ENCODE measurements at places on chromosomes 3 and 15. TPM values are rescaled to one million over a fixed set of nuclear protein-coding genes. Genes with fewer than 3 reads are reported as not detected.

- no peaks in the 10 kb centered on the region for H3K36me3 ChIP-seq
- no peaks in the 10 kb centered on the region for H3K27me3 ChIP-seq
- H3K4me1 ChIP-seq: no peaks in the 10 kb centered on the region
Observed at GRCh38 chr3:70800951-70801350, 488.5 kb upstream of the MDFIC2 start.

- H3K4me1 ChIP-seq: peaks cover 7% of the 10 kb centered on the region
- no peak for DNase-seq
- no peak overlapping the region for H3K27ac ChIP-seq
- H3K36me3 ChIP-seq: peaks cover 2% of the 10 kb centered on the region
- H3K4me3 ChIP-seq: no peak overlapping the region
Observed at GRCh38 chr15:94749811-94750617, 518.7 kb downstream of the MCTP2 start.

DNA sequence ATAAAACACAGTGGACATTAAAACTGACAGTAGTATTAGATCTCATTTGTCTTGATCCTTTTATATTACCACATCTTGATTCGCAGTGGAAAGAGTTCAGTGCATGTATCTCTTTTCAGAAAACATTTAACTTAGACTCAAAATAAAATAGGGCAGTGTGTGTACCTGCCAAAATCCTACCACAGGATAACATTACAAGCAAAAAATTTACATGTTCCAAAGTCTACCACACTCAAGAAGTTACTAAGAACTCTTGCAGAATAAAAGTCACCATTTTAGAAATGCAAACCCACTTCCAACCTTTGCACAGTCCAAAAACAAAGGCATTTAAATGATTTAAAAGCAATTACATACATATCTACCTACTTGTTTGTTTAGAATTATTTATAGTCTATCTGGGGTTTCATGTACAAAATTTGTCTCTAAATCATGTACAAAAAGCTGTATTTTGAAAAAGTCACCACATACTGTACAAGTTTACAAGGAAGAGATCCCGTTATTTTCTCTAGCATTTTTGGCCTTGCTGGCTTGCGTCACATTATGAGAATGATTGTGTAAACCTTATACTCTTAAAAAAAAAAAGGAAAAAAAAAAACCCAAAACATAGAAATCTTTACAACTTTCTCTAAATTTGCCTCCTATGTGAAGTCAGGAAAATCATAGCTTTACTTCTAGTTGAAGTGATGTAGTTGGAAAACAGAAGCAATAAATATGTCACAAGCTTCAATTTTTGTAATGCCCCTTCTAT is 153.8 kb downstream of the ADAM10 start:
- H3K36me3 ChIP-seq: no peaks in the 10 kb centered on the region
- no peak for DNase-seq
- H3K27ac ChIP-seq: no peak overlapping the region

DNA sequence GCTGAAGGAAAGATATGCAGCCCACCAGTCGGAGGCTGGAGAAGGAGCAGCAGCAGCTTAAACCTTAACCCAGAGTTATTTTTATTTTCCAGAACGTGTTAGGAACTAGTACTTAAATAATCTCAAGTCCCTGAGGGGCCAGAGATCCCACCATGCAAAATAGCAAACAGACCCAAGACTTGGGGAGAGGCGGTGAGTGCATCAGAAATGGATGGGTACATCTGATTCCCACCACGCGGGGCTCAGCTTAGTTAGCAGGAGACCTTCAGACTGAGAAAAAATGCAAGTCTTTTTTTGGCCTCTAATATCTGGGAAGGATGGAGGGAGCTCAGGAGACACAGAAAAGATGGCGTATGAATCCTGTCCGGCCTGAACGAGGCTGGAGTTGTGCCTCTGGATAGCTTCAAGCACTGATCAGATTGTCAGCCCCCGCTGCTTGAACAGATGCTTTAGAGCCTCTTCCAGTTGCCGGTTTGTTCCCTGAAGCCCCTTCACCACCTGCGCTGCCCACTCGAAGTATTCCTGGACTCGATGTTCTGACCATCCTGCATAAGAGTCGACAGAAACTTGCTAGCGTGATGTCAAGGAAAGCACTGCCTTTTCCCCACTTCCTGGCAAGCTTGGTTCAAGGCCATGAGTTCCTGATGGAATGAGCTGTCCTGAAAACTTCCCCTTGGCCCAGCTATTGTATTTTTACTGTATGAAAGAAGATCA is 1.3 kb downstream of the HDDC3 start:
- peaks cover 10% of the 10 kb centered on the region for H3K27me3 ChIP-seq
- no peak overlapping the region for H3K4me3 ChIP-seq
- no peak for DNase-seq
- peaks cover 19% of the 10 kb centered on the region for H3K4me1 ChIP-seq
- H3K27ac ChIP-seq: no peak overlapping the region
- H3K36me3 ChIP-seq: no peaks in the 10 kb centered on the region

GRCh38 chr3:132311841-132312240 is 5.4 kb upstream of the ACP3 start:
- DNase-seq: peak; percentile 24
- no peaks in the 10 kb centered on the region for H3K36me3 ChIP-seq
- H3K27ac ChIP-seq: no peak overlapping the region
- H3K27me3 ChIP-seq: no peaks in the 10 kb centered on the region
- no peak overlapping the region for H3K4me3 ChIP-seq
- H3K4me1 ChIP-seq: no peaks in the 10 kb centered on the region

Gene CPLX3
- polyA plus RNA-seq: not detected

- H3K27ac ChIP-seq: no peak overlapping the region
- H3K36me3 ChIP-seq: no peaks in the 10 kb centered on the region
- H3K27me3 ChIP-seq: no peaks in the 10 kb centered on the region
- no peak overlapping the region for H3K4me3 ChIP-seq
- no peak for DNase-seq
- no peaks in the 10 kb centered on the region for H3K4me1 ChIP-seq
Observed at GRCh38 chr3:171606151-171606751, 146.0 kb upstream of the TNIK start.

- H3K36me3 ChIP-seq: no peaks in the 10 kb centered on the region
- H3K27me3 ChIP-seq: no peaks in the 10 kb centered on the region
- no peak overlapping the region for H3K4me3 ChIP-seq
- no peak overlapping the region for H3K27ac ChIP-seq
Observed at GRCh38 chr3:159928666-159929065, 60.0 kb upstream of the IL12A start.

Gene ZNF860
- 2.7 TPM for polyA plus RNA-seq

GRCh38 chr3:190320594-190321362 is 1.5 kb downstream of the CLDN1 start:
- no peak overlapping the region for H3K27ac ChIP-seq
- H3K4me3 ChIP-seq: peak overlapping the region; percentile 78
- no peaks in the 10 kb centered on the region for H3K36me3 ChIP-seq
- no peak for DNase-seq

- H3K27ac ChIP-seq: no peak overlapping the region
- H3K4me3 ChIP-seq: no peak overlapping the region
- H3K4me1 ChIP-seq: 0 out of 2 replicates have a peak, but pooled peaks cover 3% of the 10 kb centered on the region
- no peak for DNase-seq
Observed at GRCh38 chr3:66107855-66108254, 69.1 kb upstream of the MAGI1 start.

DNA sequence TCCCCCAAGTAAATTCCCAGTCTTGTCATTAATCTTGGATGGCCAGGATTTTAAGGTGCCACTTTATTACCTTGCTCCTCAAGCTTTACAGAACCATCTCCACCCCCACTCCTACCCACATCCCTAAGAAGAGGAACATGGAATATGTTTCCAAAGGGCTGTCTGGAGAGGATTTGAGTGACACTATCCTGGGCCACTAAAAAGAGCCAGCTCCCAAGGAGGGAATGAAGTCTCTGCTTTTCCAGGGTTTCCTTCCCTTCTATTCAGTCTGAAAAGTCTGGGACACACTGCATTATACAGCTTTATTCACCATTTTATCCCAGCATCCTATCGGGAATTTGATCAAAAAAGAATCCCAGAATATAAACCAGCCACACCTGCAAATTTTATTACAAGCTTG is 35.6 kb upstream of the MECOM start:
- no peak overlapping the region for H3K4me3 ChIP-seq
- DNase-seq: no peak
- no peaks in the 10 kb centered on the region for H3K36me3 ChIP-seq
- no peaks in the 10 kb centered on the region for H3K4me1 ChIP-seq
- no peaks in the 10 kb centered on the region for H3K27me3 ChIP-seq
- no peak overlapping the region for H3K27ac ChIP-seq

- no peak overlapping the region for H3K27ac ChIP-seq
- H3K27me3 ChIP-seq: no peaks in the 10 kb centered on the region
- no peaks in the 10 kb centered on the region for H3K36me3 ChIP-seq
- no peak for DNase-seq
- no peaks in the 10 kb centered on the region for H3K4me1 ChIP-seq
Observed at GRCh38 chr3:191123946-191124345, 75.1 kb upstream of the OSTN start.

GRCh38 chr15:29747837-29748417 is 74.3 kb downstream of the TJP1 start:
- no peaks in the 10 kb centered on the region for H3K36me3 ChIP-seq
- no peaks in the 10 kb centered on the region for H3K27me3 ChIP-seq
- no peaks in the 10 kb centered on the region for H3K4me1 ChIP-seq
- no peak overlapping the region for H3K4me3 ChIP-seq

GRCh38 chr3:155190691-155191090 is 102.8 kb downstream of the STRIT1 start:
- H3K4me1 ChIP-seq: peaks cover 6% of the 10 kb centered on the region
- H3K36me3 ChIP-seq: no peaks in the 10 kb centered on the region
- no peak overlapping the region for H3K27ac ChIP-seq
- no peaks in the 10 kb centered on the region for H3K27me3 ChIP-seq
- DNase-seq: no peak

Gene IL17RB
- 6.9 TPM for polyA plus RNA-seq

Gene BLM
- polyA plus RNA-seq: 43.9 TPM

Gene PSMD2
- polyA plus RNA-seq: 117 TPM

GRCh38 chr15:81084716-81085115 is 49.4 kb upstream of the CFAP161 start:
- no peaks in the 10 kb centered on the region for H3K27me3 ChIP-seq
- no peaks in the 10 kb centered on the region for H3K4me1 ChIP-seq
- H3K4me3 ChIP-seq: no peak overlapping the region
- H3K27ac ChIP-seq: no peak overlapping the region
- no peak for DNase-seq

- no peaks in the 10 kb centered on the region for H3K36me3 ChIP-seq
- no peaks in the 10 kb centered on the region for H3K27me3 ChIP-seq
- DNase-seq: no peak
- no peak overlapping the region for H3K4me3 ChIP-seq
- no peak overlapping the region for H3K27ac ChIP-seq
Observed at GRCh38 chr15:28018291-28019044, 80.6 kb downstream of the OCA2 start.

GRCh38 chr3:193489949-193490348 is 64.7 kb downstream of the ATP13A4 start:
- no peaks in the 10 kb centered on the region for H3K36me3 ChIP-seq
- no peak overlapping the region for H3K27ac ChIP-seq
- H3K4me1 ChIP-seq: no peaks in the 10 kb centered on the region
- H3K27me3 ChIP-seq: no peaks in the 10 kb centered on the region
- H3K4me3 ChIP-seq: no peak overlapping the region
- no peak for DNase-seq

DNA sequence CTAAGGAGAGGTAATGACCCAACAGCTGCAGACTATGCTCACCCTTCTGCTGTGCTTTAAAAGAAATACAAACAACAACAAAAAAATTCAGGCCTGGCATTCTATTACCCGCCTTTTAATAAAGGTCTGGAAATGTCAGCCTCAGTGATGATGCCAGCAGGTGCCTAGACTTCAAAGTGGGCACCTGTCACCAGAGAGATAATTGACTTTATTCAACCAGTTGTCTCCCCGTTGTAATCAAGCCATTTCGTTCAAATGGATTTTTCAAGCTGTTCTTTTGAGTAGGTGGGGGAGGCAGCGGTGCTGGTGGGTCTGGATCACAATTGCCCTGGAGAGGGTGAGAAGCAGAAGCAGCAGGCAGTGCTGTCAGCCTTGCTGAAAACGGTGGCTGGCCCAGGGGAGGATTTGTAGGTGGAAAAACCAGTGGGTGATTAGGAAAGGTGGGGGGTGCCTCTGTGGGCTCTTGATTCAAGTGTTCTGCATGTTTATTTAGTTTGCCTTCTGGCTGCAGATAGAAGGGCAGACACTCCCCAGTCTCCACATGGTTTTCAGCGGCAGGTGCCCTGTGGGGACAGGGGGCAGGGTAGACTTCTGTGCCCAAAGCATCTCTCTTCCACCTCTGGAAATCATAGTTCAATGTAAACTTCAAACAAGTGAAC is 300.2 kb upstream of the SLCO3A1 start:
- no peaks in the 10 kb centered on the region for H3K4me1 ChIP-seq
- H3K27me3 ChIP-seq: no peaks in the 10 kb centered on the region
- no peak for DNase-seq
- H3K36me3 ChIP-seq: no peaks in the 10 kb centered on the region
- no peak overlapping the region for H3K4me3 ChIP-seq

Gene MOBP
- not detected for polyA plus RNA-seq

GRCh38 chr3:130679218-130679617 is 67.4 kb downstream of the PIK3R4 start:
- H3K27ac ChIP-seq: no peak overlapping the region
- peaks cover 25% of the 10 kb centered on the region for H3K36me3 ChIP-seq
- H3K27me3 ChIP-seq: no peaks in the 10 kb centered on the region
- no peak for DNase-seq
- no peak overlapping the region for H3K4me3 ChIP-seq

GRCh38 chr3:83438188-83438587 is 1520.6 kb upstream of the CADM2 start:
- H3K36me3 ChIP-seq: no peaks in the 10 kb centered on the region
- no peak overlapping the region for H3K4me3 ChIP-seq
- no peak for DNase-seq
- no peaks in the 10 kb centered on the region for H3K27me3 ChIP-seq
- H3K4me1 ChIP-seq: no peaks in the 10 kb centered on the region

Gene WNT7A
- polyA plus RNA-seq: not detected

Gene GOLGA8O
- polyA plus RNA-seq: not detected

Gene MGLL
- 1.3 TPM for polyA plus RNA-seq

DNA sequence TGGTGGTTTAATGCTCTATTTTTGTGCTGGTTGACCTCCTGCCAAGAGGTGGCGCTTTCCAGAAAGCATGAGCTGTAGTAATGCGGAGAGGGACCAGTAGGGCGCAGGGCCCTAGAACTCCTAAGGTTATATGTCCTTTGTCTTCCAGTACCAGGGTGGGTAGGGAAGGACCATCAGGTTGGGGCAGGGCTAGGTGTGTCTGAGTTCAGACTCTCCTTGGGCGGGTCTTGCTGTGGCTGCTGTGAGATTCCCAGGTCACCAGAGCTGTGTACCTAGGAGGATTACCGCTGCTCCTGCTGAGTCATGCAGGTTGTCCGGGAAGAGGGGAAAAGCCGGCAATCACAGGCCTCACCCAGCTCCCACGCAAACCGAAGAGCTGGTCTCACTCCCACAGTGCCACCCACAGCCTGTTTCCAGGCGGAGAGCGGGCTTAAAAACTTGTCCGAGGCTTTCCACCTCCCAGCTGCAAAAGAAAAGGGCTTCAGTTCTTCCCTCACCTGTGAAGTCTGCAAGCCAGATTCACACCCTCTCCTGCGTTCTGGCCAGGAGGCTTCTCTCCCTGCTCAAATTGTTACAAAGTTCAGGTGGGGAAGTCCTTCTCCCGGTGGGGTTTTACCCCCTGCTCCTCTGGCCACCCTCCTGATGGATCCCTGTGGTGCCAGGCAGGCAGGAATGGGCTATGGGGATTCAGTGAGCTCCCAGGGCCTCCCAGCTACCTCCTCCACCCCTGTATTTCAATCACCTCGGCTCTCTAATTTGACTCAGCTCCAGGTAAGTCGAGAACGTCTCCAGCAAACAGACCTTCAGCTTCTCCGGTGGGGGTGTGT is 37.7 kb upstream of the BCHE start:
- H3K27ac ChIP-seq: no peak overlapping the region
- DNase-seq: peak; percentile 33
- 0 out of 2 replicates have a peak, but pooled peaks cover 4% of the 10 kb centered on the region for H3K36me3 ChIP-seq
- H3K4me1 ChIP-seq: no peaks in the 10 kb centered on the region
- H3K4me3 ChIP-seq: no peak overlapping the region

Data from GM23338 (cell line).